ENCODE measurements at places on chromosomes 7 and 10.

DNA sequence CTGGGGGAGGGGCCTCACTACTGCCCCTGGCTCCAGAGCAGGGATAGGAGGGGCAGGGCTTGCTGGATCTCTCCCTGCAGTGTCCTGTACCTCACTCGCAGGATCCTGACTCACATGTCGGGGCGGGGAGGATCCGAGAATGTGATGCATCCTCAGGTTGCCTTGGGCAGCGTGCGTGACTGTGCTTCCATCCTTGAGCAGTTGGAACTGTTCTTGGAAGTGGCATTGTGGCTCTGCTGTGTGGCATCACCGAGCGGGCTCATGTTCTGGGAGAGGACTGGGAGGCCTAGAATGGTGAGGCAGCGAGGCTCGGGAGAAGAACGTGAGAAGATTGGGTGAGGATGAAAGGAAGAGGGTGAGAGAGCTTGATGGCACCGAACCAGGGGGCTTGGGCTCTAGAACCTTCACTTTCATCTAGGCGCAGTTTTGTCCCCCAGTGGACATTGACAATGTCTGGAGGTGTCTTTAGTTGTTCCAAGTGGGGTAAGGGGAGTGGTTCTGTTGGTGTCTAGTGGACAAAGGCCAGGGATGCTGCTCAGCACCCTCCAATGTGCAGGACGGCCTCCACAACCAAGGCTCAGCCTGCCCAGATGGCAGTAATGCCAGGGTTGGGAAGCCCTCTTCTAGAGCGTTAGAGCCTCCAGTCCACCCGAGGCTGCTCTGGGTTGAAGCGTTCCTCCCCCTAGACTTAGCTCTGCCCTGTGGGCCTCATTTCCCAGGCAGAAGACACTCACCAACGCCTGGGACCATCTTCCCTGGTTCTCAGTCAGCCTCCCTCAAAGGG, 8.4 kb downstream of the RARRES2 start:
- DNase-seq = no peak

GRCh38 chr10:68153473-68154210, 44.4 kb downstream of the MYPN start:
- DNase-seq = no peak

DNA sequence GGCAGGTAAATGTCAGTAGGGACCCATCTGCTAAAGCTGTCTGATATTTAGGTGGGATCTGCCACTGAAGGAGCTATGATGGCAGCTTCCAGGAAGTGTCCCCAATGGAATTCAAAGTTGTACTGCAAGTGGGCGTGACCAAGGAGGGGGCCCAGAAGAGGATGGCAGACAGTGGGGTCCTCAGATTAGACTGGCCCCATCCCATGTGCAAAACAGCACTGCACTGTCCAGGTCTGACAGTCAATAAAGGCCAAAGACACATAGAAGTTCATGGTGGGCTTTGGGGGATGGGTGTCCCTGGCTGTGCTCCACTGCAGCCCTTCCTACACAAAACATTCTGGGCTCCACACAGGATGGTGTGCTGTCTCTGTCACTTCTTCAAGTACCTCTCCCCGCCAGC, 49.8 kb upstream of the SORCS1 start:
- DNase-seq = no peak

DNA sequence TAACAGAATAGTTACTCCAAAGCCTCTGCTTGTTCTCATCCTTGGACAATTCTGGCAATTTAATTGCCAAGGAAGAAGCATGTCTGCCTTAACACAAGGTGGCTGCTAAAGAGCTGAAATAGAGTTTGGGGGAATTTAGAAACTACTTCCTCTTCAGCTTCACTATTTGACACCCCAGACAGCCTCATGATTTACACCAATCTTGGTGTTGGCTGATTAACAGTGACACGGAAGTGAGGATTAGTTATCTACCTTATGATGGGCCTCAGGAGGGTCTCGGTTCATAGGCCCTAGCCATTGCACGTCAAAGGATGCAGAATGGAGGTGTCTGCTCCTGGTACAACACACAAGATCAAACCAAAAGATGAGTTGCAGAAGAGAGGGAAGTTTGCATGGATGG, 102.4 kb downstream of the RELN start:
- no peak for DNase-seq

DNA sequence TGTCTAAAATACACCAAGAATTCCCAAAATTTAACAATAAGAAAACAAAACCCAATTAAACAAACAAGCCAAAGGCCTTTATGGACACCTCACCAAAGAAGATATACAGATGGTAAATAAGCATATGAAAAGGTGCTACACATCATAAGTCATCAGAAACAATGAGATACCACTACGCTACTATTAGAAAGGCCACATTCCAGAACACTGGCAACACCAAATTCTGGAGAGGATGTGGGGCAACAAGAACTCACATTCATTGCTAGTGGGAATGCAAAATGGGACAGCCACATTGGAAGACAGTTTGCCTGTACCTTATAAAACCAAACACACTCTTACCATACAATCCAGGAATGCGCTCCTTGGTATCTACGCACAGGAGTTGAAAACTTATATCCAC, 291.4 kb downstream of the TNS3 start:
- no peak for DNase-seq

DNA sequence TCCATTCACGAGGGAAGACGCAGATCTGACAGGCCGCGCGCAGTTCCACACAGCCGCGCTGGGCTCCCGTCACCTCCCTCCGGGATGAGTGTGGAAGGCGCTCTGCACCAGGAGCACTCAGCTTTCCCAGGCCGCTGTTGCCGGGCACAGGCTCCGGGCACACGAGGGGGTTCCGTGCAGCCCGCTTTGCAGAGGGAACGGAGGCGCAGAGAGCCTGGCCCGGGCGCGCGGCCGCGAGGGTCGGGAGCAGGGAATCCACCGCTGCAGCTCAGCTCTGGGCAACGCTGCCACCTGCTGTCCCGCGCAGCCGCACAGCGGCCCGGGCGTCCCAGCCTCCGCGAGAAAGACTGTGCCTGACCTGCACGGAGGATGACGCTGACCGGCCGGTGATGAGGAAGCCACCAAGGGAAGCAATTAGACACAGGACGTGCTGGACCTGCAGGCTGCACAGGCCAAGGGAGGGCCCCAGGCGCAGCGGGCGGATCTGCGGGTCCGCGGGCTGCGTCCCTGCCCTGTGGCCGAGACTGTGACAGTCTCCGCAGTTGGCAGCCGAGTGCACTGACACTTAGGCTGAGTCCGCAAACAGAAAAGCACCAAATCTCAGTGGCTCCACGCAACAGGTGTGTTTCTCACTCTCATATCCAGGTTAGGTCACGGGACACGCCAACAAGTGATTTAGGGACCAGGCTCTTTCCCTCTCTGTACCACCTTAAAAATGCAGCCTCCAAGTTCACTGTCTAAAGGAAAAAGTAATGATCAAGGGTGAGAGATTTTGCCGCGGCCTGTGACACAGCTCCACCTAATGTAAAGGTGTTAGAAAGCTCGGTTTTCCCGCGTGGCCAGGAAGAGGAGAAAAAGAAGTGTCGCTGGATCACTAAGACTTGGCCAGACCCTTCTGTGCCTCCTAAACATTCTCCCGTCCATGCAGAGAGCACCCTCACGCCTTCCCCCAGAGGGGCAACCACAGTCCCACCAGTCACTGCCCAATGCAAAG, 94.5 kb downstream of the SEC61G start:
- DNase-seq = no peak

DNA sequence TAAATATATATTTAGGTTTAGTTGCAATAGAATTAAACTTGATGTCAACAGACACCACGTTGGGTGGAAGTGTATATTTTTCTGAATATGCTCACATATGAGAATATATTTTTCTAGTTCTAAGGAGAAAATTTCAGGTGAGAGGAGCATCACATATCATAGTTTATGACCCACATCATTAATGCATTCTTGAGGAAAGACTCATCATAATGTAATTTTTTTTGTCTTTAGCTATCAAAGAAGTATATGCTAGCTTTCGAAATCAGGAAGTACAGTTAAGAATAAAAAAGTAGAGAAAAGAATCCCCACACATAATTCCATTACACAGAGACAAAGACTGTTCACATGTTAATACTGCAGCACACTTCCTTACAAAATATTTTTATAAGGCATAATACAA, 30.4 kb downstream of the A1CF start:
- DNase-seq = no peak

DNA sequence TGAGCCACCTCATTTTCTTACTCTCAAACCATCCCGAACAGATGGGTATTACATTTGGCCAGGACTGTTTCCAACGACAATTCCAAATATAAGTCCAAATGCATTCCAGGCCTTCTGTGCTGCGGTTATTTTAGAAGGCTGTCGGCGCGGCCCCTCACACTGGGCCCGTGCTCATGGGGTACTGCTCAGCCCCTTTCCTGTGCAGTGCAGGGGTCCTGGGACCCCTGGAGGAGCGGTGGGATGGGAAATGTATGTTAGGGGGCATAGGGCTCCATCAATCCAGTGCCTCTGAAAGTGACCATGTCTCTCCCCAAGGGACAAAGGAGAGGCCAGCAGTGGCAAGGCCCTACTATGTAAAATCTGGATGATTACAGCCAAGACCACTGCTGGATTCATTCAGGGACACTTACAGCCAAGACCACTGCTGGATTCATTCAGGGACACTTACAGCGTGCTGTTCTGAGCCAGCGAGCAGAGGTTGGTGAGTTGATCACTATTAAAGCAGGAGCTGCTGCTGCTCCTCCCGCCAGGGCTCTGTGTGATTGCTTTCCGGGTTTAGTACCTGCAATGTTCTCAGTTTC, 66.3 kb downstream of the CHST15 start:
- no peak for DNase-seq

- no peak for DNase-seq
Measured at GRCh38 chr7:11636274-11636673, 195.7 kb downstream of the THSD7A start.

DNA sequence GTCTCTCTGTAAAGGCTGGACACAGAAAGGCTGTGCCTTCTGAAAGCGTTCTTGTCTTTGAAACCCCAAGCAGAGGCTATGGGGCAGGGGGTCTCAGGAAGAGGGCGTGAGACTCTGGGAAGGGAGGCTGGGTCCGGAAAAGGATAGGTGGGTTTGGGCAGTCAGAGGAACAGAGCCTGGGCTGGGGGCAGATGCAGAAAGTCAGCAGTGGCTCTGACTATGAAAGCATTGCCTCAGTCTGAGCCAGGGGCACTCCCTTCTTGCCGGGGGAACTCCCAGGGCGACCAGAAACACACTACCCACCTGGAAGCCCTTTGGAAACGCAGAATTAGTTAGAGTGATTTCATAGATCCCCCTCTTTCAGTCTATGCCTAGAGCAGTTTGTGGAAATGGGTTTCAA, 72.0 kb downstream of the VWA2 start:
- DNase-seq = no peak

GRCh38 chr7:159094023-159094740, 50.5 kb downstream of the VIPR2 start:
- DNase-seq = peak; percentile 30

- no peak for DNase-seq
Measured at GRCh38 chr10:5659702-5660528, 6.5 kb downstream of the ASB13 start.

DNA sequence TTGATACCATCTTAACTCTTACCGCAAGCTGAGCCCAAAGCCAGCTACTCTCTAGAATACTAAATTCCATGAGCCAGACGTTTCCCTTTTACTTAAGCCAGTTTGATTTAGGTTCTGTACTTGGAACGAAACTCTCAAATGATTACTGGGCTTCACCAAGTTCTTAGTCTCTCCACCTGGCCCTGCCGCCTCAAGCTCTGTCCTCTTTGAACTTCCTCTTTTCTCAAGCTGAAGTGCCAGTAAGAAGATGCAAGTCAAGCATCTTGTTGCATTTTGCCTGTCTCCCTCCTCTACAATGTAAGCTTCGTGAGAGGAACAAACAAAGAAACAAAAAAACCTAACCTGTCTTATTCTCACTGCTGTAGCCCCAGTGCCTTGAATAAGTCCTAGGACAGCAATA, 358.2 kb upstream of the NPVF start:
- DNase-seq = no peak

DNA sequence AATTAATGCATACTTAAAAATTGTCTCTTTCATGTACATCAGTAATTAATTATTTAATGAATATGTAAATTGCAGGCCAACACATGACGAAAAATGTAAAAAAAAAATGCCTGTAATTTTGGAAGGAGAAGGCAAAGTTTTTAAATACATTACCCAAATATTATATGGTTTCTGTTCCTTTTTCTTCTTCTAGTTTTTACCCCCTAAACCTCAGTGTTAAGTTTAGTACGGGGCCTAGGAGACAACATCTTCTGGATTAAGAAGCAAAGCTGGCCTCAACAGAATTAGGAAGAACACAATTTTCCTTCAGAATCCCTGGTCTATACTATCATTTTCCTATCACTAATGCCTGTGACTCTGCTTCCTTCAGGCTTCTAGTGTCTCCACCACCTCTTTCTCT, 459.3 kb upstream of the NRP1 start:
- no peak for DNase-seq

DNA sequence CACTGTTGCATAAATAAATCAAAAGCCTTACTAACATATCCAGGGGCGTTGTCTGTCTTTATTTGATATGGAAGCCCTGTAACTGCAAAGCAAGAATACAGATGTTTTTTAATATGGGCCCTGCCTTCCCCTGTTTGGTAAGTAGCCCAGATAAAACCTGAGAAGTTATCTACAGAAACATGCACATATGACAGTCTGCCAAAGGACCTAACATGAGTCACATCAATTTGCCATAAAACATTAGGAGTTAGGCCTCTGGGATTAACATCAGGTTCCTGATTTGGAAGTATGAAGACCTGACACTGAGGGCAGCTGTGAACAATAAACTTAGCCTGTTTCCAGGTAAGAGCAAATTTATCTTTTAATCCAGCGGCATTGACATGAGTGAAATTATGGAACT, 1588.8 kb downstream of the REEP3 start:
- no peak for DNase-seq

GRCh38 chr10:69475433-69475830, 24.2 kb downstream of the TSPAN15 start:
- DNase-seq = no peak

Measured in NCI-H2081 treated with DMSO at 0.1 percent for 48 hours (cell line).